ENCODE measurements at places on chromosomes 1 and 21. TPM values are rescaled to one million over a fixed set of nuclear protein-coding genes. Genes with fewer than 3 reads are reported as not detected.
A peak's percentile ranks its signal among the peaks of the same experiment; 100 is the strongest.

DNA sequence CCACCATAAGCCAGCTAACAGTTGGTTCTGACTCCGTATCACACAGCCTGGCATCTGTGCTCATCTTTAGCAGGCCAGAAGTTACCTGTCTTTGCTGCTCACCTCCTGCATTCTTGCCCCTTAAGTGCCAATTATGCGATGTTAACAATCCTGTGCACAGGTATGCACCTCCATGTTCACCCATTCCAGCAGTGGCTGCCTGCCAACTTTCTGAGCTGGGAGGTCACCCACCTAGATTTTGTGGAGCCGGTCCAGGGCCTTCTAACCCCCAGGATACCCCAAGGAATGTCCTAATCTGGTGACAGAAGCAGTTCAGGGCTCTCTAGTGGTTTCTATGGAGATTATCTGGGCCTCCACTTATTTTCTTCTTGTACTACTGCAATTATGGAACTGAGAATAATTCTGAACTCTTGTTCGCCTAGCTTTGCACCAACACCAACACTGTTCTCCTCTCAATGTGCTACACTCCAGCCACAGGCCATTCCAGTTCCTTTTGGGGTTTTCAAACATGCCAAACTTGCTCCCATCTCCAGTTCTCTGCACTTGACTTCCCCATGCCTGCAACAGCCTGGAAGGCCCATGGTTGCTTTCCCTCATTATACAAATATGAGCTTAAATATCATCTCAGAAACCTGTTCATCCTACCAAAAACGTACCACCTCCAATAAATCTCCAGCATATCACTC is 9.0 kb downstream of the BCAR3 start:
- DNase-seq, result no peak

CLIC6 gene
- 2.0 TPM for polyA plus RNA-seq

DNA sequence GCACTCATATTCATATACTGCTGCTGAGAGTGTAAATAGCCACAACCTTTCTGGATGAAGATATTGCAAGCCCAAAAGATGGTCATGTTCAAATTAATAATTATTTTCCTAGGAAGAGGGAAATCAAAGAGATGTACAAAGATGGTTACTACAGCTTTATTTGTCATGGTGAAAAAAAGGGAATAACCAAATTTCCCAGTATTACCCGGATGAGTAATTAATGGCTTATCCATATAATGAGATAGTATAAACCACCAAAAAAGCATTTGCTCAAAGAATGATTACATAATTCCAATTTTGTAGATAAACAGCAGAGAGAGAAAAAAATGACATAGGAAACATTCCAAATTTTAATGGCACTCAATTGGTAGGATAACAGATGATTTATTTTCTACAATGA is 165.6 kb downstream of the C1orf21 start:
- no peak for DNase-seq

DNA sequence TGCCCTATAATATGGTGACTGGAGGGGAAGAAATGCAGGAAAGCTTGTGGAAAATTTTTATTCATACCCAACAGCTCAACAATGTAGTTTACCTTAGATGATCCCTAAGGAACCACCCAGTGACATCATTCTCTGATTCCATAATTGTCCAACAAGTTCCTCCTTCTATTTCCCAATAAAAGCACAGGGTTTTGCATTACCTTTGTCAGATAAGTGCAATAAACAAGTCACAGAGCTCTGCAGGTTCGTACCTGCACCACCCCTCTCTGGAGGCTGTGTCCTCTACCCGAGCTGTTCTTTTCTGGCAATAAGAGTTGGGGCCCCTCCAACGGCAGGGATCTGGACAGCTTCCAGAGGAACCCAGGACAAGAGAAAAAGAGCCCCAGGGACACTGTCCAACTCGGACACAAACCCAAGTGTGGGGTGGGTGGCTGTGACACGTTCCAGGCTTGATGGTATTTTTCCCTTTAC is 38.8 kb downstream of the RCAN1 start:
- peak; percentile 29 for DNase-seq

DNA sequence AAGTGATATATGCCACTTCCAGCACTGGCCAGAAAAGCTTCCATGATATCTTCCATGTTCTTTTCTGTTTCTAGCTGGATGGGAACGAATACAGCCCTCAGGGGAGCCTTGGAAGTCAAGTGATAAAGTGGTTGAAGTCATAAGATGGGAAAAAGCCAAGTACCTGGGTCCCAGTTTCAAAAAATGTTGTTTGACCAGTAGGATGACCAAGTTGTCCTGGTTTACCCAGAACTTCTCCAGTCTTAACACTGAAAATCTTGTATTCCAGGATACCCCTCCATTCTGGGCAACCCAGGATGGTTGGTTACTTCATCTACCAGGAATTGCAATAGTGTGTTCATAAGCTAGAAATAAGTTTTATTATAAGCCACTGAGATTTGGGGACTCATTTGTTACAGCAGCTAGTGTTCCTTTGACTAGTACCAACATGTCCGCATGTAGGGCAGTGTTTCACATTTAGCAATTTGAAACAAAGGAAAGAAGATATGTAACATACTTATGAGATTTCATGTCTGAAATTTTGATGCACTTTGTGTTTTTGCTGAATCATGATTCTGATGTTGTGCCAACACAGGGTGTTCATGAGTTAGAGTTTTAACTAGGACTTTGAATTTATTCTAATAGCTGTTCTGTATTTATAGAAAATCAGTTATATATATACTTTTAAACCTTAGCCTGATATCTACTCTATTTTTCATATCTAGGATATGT is 139.9 kb downstream of the TPR start:
- no peak for DNase-seq

- peak; percentile 28 for DNase-seq
Observed at GRCh38 chr1:197272791-197273190, 4.7 kb downstream of the CRB1 start.

OR2T10 gene
- polyA plus RNA-seq, result not detected

- peak; percentile 21 for DNase-seq
Observed at GRCh38 chr1:222521299-222522104, 26.4 kb downstream of the HHIPL2 start.

SELL gene
- 0.02 TPM for polyA plus RNA-seq

DNA sequence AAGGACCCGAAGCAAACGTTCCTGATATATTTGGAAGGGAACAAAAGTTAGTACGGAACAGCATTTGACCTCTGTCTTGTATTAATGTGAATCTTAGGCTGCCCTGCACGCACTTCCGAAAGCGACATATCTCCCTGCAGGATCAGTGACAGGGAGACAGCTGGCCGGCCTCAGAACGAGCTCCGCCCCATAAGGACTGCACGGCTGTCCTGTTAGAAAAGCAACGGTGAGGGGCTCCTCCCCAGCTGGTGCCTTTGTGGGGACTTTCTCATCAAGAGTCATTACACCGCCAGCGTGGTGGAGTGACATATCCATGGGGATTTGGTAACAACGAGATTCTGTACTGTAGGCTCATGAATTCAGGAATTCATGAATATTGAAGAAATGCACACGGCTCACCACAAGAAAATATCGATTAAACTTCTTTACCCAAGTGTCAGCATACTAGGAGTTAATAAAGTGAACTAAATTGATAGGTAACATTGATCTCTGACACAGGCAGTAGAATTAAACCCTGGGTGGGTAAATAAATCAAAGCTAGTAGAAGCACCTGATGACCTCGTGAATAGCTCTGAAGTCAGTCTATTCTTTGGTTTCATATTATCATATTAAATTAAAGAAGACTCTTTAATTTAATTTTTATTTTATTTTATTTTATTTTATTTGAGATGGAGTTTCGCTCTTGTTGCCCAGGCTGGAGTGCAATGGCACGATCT is 8.1 kb upstream of the GREM2 start:
- no peak for DNase-seq

GRCh38 chr1:92203105-92203504 is 14.6 kb upstream of the C1orf146 start:
- no peak for DNase-seq

CNR2 gene
- not detected for polyA plus RNA-seq

GPR25 gene
- polyA plus RNA-seq, result not detected

DNA sequence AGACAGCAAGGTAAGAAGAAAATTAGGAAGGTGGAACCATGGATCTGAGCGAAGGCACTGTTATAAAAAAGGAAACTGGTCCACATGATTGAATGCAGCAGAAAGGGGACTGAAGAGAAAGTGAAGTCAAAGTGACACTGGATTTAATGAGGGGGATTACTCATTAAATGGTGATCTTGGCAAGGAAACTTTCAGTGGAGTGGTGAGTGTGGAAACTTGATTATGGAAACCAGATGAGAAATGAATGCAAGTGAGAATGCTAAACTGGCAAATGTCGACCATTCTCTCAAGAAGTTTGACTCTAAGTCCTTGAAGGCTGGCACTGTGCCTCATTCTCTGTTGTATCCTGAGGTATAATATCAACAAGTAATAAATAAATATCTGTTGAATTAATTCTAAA is 23.3 kb downstream of the COLGALT2 start:
- no peak for DNase-seq

SLC44A3 gene
- 2.0 TPM for polyA plus RNA-seq

GJB5 gene
- polyA plus RNA-seq, result not detected

HEYL gene
- polyA plus RNA-seq, result 0.02 TPM

SEMA6C gene
- polyA plus RNA-seq, result 0.76 TPM

MYBPH gene
- polyA plus RNA-seq, result 5.5 TPM

- DNase-seq, result no peak
Observed at GRCh38 chr1:94554580-94554979, 13.0 kb upstream of the F3 start.

- no peak for DNase-seq
Observed at GRCh38 chr1:1760715-1761114, 17.6 kb downstream of the NADK start.

DNA sequence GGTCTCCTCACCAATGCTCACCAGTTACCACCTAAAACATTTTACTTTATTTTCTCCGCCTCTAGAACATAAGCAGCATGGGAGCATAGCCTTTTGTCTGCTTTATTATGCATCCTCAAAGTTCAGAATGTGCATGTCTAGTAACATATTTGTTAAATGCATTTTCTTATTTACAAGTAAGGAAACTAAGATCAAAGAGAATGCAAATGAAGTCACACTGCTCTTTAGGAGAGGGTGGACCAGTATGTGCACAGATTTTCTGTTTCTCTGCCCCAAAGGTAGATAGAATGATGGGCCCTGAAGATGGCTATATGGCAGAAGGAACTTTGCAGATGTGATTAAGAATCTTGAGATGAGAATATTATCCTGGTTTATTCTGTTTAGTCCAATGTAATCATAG is 9.7 kb upstream of the WARS2 start:
- no peak for DNase-seq

SPRR2E gene
- polyA plus RNA-seq, result not detected

FAM151A gene
- polyA plus RNA-seq, result not detected

- DNase-seq, result peak; percentile 36
Observed at GRCh38 chr1:76240316-76240715, 165.8 kb downstream of the ST6GALNAC3 start.

- DNase-seq, result no peak
Observed at GRCh38 chr1:234550341-234551031, 59.5 kb downstream of the IRF2BP2 start.

GRCh38 chr21:29219165-29219770 is 79.5 kb upstream of the BACH1 start:
- DNase-seq, result peak; percentile 51

- DNase-seq, result no peak
Observed at GRCh38 chr1:175678471-175678870, 64.9 kb downstream of the TNR start.

DNA sequence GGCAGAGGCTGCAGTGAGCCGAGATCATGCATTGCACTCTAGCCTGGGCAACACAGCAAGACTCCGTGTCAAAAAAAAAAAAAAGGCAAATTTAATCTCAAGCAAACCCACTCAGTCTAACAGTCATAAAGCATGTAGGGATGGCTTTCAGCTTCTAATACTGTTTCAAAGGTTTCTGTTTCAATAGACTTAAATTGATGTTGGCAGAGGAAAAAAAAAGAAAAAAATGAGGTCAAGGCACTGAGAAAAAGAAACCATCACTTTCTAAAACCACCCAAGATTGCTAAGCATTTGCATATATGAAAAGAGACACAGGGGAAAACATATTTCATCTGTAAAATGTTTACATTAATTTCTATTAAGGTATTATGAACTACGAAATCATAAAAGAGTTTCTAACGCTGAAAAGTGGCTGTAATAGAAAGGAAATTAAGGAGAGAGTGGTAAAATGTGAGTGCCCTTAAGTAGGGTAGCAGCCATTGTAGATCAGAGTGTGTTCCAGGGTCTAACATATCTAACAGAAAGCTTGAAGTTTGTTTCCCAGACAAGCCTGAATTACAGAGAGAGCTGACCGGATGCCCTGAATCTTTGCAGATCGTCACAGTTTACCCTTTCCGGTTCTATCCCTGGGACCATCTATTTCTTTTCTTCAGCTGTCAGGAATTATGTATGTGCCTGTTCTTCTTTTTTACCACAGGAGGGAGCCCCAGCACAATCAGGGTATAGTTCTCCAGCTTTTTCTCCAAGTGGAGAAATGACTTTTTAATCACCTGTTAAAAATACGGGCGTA is 70.0 kb downstream of the PLD5 start:
- peak; percentile 23 for DNase-seq

- DNase-seq, result peak; percentile 76
Observed at GRCh38 chr1:110765640-110766335, 91.0 kb upstream of the KCNA3 start.

- peak; percentile 30 for DNase-seq
Observed at GRCh38 chr1:197171531-197171930, 25.1 kb upstream of the ASPM start.

GRCh38 chr1:53643881-53644390 is 95.0 kb downstream of the GLIS1 start:
- DNase-seq, result no peak

DNA sequence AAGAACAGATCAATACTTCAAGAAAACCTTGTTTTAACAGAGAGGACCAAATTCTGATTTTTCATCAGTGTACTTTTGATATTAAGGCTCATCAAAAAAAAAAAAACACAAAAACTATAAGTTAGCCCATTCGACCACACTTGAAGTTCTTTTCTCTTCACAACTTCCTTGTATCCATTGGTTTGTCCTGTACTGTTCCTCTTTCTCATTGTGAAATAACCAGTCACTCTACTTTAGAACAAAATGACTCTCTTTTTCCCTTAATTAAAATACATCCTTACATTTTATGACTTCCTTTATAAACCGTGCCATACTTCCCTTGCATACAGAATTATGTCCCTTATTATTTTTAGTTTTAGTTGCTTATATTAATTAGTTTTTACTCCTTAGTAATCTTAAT is 8.4 kb downstream of the QSOX1 start:
- DNase-seq, result no peak

GRCh38 chr1:245999697-246000637 is 507.1 kb downstream of the SMYD3 start:
- no peak for DNase-seq

GRCh38 chr21:26194326-26194725 is 23.8 kb upstream of the APP start:
- DNase-seq, result no peak

DNA sequence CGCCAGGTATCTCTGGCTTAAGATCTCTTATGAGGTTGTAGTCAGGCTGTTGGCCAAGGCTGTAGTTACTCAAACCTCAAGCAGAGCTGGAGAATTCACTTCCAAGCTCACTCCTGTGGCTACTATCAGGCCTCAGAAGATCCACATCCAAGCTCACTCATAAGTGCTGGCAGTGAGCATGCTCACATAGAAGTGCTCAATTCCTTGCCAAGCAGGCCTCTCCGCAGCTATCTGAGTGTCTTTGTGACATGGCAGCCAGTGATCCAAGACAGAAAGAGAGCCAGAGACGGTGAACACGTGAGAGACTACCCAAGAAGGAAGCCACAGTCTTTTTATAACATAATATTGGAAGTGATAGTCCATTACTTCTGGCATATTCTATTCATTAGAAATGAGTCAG is 278.2 kb downstream of the PAPPA2 start:
- DNase-seq, result no peak

Measured in fibroblast of lung (primary cell).